ENCODE measurements at places on chromosomes 11 and 22.

DNA sequence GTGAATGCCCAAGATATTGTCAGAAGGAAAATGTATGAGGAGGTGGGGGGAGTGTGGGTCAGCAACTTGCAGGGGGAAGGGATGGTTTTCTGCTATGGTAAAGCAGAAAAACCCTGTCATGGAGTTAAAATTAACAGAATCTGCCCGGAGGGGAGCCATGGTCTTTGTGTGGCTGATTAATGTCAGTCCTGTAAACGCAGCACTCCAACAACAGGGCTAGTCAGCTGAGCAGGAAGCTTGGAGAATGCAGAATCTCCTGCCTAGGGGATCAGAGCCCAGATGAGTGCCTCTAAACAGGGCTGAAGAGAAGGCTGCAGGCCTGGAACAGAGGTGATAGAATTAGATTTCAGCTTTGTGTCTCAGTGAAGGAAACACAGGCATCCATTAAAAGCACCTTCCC, 140.9 kb upstream of the MTNR1B start:
- no peak for DNase-seq

DNA sequence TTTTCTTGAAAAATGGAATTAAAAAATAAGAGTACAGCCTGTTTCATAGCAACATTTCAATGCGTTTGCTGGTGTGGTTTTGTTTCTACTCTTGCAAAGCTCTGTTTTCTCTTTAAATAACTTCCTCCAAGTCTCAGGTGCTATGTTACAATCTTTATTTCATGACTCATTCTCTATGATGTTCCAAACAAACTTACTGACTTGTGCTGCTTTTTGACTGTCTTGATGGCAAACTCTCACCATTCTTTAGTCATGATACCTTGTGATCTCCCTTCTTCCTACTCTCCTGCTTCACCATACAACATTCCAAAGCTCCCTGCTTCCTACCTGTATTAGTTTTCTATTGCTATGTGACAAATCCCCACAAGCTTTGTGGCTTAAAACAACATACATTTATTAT, 166.1 kb downstream of the C11orf91 start:
- DNase-seq, result no peak

DNA sequence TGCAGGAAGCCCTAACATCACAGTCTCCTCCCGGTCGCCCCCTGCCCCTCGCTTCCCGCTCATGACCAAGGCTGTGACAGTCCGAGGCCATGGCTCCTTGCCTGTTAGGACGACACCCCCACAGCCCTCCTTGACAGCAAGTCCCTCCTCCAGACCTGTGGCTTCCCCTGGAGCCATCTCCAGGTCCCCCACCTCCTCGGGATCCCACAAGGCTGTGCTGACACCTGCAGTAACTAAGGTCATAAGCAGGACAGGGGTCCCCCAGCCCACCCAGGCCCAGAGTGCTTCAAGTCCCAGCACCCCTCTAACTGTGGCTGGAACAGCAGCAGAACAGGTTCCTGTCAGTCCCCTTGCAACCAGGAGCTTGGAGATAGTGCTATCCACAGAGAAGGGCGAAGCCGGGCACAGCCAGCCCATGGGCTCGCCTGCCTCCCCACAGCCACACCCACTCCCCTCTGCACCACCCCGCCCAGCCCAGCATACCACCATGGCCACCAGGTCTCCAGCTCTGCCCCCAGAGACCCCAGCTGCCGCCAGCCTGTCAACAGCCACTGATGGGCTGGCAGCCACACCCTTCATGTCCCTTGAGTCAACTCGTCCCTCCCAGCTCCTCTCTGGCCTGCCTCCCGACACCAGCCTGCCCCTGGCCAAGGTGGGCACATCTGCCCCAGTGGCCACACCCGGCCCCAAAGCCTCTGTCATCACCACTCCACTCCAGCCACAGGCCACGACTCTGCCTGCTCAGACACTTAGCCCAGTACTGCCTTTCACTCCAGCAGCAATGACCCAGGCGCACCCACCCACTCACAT, 63.2 kb downstream of the OTOG start:
- DNase-seq, result peak; percentile 91

DNA sequence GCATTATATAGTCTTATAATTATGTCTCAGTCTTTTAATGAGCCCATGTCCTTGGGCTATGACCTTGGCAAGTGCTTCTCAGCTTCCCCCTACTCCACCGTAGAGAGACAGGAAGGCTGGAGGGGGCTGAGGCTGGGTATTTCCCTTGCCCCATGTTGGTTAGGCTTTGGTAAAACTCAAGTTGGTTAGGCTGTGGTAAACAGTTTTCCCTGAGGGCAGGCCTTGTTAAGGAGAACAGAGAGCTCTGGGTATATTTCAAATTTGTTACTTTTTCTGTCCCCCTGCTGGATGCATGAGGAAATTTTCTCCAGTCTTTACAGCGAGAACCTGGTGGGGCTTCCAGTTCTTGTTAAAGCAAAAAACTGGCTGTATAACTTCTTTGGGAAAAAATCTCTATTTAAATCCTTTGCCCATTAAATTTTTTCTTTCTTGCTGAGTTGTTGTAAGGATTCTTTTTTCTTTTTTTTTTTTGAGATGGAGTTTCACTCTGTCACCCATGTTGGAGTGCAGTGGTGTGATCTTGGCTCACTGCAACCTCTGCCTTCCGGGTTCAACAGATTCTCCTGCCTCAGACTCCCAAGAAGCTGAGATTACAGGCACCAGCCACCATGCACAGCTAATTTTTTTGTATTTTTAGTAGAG, 12.2 kb upstream of the DCHS1 start:
- no peak for DNase-seq

GRCh38 chr22:46742576-46743221, 4.6 kb upstream of the CERK start:
- DNase-seq, result no peak

DNA sequence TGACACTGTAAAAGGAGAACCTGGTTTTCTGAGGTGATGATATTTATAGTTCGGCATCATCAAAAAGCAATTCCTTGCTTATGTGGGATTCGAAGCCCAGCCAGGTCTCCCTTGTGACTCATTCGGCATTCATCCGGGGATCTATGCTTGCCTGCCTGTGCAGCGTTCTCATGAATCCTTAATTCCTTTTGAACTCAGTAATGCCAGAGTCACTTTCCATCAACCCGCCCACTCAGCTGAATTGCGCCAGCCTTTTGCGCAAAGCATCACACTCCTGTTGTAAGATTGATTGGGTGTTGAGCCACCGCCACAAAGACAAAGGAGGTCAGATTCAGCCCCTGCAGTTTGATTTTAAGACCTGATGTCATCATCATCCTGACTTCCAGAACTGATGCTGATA, 128.6 kb downstream of the SLC17A6 start:
- no peak for DNase-seq
